ENCODE measurements at places on chromosomes 12 and 14.

DNA sequence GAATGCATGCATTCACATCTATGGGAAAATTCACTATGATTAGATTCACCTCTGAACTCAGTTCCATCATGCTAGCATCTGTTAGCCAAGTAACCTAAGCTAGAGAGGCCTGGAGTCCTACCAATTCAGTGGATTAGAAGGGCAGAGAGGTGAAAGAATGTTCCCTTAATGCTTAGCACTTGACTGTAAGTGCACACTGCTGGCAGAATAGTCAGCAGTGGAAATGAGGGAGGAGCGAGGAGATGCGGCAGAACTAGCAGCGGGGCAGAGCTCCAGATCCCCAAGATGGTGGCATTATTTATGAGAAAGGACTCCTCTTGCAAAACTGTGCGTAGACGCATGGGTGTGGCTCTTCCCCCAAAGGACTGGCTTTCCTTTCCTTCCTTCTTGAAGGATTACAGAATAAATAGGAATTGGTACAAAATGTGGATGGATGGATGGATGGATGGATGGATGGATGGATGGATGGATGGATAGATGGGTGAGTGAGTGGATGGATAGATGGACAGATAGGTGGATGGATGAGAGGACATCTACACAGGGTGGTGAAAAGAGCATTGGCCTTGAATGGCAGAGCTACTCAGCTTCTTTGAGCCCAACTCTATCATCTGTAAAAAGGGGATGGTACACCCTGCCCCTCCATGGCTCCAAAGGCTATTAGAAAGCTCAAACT is 227.2 kb downstream of the CHST11 start:
- DNase-seq = no peak

- DNase-seq = no peak
Observed at GRCh38 chr12:5310151-5310550, 121.8 kb upstream of the NTF3 start.

GRCh38 chr14:97233319-97233985 is 436.3 kb downstream of the VRK1 start:
- DNase-seq = no peak

GRCh38 chr14:59306775-59307174 is 118.3 kb downstream of the DAAM1 start:
- DNase-seq = no peak

- no peak for DNase-seq
Observed at GRCh38 chr12:107992870-107993451, 136.1 kb upstream of the WSCD2 start.

GRCh38 chr12:131785763-131786330 is 42.3 kb upstream of the MMP17 start:
- DNase-seq = no peak

DNA sequence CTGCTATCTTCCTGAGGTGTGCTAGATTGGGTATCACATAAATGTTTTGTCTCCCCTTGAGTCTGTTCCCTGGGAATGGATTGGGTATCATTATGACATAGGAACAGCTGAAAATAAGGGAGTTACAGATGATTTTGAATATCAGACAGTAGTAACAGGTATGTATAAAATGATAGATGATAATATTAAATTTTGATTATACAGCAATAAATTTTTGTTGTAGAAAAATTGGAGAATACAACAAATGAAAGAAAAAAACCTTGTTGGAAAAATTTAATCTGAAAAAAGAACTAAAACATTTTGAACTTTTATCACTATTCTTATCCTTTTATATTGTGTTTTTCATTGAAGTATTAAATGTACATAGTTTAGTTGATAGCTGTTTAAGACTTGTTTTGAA is 43.2 kb downstream of the FBXO34 start:
- DNase-seq = no peak

DNA sequence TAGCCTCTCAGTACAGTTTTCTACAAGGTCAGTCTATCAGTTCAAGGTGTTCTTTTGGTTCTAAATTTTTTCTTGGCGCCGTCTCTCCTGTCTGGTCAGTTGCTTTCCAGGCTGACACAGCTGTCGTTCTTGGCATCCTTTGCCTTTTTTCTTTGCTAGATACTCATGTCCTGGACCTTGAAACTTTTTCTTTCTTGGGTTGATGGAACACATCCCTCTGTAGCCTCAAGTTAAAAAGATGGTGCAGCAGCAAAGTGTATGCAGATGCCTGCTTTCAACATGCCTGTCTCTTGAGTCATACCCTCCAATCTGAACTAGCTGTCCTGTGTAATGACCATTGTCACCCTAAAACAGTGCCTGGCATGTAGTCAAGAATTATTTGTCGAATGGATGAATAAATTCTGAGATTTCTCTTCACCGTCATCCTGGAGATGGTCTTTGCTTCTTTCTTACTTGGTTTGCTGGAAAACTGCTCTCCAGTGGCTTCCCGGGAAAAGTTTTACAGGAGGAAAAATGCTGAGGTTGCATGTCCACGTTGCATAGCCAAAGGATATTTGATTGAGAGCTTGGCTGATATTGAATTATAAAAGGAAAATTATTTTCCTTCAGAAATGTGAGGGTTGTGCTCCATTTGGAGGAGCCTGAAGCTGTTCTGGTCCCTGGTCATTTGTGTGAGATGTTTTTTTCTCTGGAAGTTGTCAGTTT is 4.6 kb downstream of the NYNRIN start:
- no peak for DNase-seq

GRCh38 chr12:125683748-125684381 is 618.6 kb downstream of the AACS start:
- peak; percentile 2 for DNase-seq

GRCh38 chr12:102816816-102817434 is 100.1 kb downstream of the PAH start:
- DNase-seq = no peak

- DNase-seq = no peak
Observed at GRCh38 chr12:57254506-57255280, 3.7 kb upstream of the STAC3 start.

DNA sequence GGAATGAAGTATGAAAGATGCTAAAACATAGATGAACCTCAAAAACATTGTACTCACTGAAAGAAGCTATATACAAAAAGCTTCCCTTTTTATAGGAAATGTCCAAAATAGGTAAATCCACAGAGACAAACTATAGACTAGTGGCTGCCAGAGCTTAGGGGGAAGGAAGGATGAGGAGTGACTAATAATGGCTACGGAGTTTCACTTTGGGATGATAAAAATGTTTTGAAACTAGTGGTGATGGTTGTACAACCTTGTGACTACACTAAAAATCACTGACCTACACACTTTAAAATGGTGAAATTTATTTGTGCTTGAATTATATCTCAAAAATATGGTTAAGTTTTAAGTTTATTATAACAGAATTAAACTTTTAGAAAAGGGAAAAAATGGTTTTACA is 37.1 kb upstream of the AMN1 start:
- no peak for DNase-seq

DNA sequence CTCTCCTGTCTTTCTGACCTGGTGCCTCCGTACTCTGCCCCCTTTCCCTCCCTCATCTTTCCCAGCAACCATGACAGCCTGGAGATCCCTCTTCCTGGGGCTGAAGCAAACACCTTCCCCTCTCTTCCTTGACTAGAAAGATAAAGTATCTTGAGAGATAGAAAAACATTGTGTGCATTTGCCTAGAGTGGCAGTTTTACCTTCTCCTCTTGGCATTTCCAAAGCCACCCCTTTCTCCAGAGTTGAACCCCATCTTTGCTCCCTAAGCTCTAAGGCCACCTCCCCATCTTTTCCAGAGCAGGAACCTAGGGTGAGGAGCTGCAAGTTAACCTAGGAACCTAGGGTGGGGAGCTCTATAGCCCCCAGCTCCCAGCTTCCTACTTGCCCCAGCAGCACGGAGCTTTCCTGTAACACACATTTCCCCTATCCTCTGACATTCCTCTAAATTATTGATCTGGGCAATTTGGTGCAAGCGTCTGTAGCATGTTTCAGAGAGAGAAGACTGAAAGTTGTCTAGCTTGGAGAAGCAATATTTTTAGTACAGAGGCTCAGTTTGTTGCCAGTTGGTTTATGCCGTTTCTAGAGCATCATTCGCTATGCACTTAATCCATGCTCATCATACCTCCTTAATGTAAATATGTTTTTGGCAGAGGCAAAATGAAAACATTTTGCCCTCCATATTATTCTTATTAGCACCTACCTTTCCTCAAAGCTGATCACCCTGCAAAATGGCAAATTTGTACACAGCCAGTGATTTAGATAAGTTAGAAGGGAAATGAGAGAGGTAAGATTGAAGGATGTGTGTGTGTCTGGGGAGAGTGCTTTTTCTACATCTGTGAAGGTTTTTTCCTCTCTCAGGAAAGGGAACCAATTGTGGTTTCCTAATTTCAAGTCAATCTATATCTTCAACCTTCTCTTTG is 5.4 kb upstream of the TBX3 start:
- DNase-seq = no peak

DNA sequence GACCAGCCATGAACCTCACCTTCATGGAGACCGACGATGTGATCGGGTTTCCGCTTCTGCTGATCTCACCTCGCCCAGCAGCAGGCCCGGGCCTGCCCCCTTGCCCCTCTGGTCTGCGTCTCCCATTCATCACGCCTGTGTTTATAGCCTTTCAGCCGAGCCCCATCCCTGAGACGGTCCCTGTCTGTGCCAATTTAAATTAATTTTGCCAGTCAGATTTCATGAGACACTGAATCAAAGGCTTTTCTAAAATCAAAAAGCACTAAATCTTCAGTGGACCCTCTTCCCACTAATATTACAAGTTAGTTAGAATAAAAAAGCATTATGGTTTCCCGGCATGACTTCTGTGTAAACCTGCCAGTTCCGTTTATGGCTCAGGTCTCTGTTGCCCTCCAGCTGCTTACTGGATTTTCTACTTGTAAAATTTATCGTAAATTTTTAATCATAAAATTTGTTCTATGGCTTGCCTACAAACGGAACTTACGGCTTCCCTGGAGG is 155.9 kb downstream of the ESRRB start:
- DNase-seq = no peak

- no peak for DNase-seq
Observed at GRCh38 chr12:125229878-125230530, 164.8 kb downstream of the AACS start.

- DNase-seq = no peak
Observed at GRCh38 chr12:130079279-130079678, 83.0 kb upstream of the FZD10 start.

- no peak for DNase-seq
Observed at GRCh38 chr12:41604830-41605229, 416.7 kb downstream of the PDZRN4 start.

GRCh38 chr12:128258866-128259555 is 8.0 kb upstream of the TMEM132C start:
- no peak for DNase-seq

DNA sequence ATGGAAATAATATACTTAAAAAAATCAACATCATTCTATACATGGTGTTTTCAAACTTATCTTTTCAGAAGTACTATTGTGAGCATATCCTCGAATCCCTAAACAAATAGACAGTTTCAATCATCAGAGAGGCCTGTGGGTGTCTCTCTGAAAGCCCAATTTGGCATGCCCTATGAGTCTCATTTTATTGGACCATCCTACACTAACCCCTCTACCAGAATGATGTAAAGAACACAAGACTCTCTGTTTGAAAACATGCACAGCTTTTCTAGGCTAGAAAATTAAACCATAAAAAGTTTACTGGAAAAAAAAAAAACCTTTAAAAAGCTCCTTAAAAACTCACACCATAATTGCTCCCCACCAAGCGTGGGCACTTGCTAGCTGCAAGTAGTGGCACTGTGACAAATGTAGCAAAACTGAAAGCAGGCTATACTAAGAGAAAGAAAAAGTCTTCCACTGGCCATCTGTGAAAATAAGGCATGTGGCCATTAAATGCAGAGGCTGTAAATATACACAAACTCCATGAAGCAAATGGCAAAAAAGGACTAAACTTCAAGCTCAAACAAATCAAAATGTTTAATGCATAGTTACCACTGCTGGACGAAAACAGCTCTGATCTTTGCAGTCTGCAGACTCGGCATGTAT is 394.2 kb downstream of the SOX5 start:
- DNase-seq = no peak

DNA sequence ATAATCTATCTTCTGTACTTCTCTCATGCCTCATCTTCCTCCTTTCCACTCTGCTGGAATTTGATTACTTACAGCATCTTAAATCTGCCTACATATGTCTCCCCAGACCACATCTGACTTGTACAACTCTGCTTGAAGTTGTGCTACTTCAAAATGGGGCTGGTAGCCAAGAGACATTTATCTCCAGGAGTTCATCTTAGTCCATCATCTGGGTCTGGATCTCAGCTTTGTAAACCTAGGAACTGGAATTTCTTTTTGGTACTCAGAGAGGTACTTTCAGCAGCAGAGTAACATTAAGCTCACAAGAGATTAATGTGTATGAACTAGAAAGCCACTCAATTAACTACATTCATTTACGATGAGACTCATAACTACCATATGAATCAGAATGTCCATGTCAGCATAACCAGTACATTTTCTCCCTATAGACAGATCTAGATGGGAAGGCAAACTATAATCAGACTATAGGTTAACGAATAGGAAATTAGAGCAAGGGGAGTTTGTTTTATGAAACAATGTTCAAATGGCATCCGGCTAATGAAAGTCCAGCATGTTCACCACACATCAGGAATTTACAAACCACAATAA is 178.8 kb downstream of the CEP128 start:
- no peak for DNase-seq

DNA sequence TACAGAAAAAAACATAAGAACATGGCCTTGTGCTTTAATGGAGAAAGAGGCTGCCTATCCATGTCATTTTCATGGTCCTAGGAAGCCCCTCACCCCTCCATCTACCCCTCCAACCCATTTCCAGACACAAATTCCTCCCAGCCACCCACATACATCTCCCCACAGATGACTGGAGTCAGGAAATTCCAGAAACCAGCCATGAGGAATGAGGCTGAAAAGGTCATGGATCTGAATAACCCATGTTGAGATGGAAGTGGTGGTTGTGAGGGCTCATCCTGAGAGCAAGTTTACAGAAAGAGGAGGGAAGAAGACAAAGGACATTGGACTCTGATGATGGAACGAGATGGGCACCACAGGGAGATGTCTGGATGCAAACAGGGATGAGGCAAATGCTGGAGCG is 23.9 kb upstream of the C12orf42 start:
- no peak for DNase-seq

- no peak for DNase-seq
Observed at GRCh38 chr12:89839444-89839843, 130.8 kb upstream of the ATP2B1 start.

DNA sequence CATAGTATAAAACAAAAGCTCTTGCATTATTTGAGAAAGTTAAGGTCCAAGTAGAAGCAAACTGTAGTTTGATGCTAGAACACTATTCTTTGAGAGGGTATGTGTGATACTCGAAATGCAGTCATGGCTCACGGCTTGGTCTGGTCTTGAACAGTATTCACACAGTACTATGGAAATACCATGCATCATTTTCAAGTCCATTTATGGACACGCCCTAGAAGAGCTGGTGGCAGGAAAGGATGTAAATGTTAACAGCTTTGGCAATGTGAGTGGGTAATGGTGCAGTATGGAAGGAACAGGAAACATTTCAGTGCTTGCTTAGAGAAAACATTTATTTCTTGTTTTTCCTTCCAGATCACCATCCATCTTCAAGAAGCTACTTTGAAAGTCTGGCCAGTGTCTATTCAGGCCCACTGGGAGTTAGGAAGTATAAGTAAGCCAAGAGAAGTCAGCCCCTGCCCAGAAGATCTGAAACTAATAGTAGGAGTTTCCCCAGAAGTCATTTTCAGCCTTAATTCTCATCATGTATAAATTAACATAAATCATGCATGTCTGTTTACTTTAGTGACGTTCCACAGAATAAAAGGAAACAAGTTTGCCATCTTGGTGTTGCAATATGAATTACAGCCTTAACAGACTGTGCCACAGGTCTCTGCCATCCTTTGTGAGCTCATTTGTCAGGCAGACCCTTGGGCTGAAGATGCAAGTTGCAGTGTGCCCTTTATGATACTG is 5.7 kb upstream of the AKAP5 start:
- no peak for DNase-seq

Measured in stimulated activated CD8-positive, alpha-beta memory T cell treated with anti-CD3 and anti-CD28 coated beads, Interleukin-4, amount 100 ng/mL, for 24 hours (primary cell).